H9 (cell line): ENCODE measurements at places on chromosomes 4 and X. TPM values are rescaled to one million over a fixed set of nuclear protein-coding genes. Genes with fewer than 3 reads are reported as not detected.

GRCh38 chr4:124065936-124066335 lies 646.6 kb downstream of the ANKRD50 start:
- H3K36me3 ChIP-seq = peaks cover 11% of the 10 kb centered on the region
- no peaks in the 10 kb centered on the region for H3K27me3 ChIP-seq
- no peaks in the 10 kb centered on the region for H3K4me1 ChIP-seq
- no peak overlapping the region for H3K27ac ChIP-seq

DNA sequence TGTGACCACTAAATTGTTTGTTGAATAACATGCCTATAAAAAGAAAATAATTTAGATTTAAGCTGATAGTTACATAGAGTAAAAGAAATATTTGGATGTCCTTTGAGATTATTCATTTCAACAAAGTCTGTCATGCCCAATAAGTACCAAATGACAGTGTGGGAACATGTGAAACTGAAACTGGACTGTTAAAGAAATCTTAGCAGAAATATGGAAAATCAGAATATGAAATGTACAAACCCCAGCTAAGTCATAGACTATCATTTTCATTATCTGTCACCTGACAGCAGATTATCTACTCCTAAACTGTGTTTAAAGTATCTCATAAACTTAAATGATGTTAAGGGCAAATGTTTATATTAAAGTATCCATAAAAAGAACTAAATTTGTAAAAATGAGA lies 437.8 kb upstream of the FAM241A start:
- no peak overlapping the region for H3K4me3 ChIP-seq
- H3K36me3 ChIP-seq = no peaks in the 10 kb centered on the region
- no peak overlapping the region for H3K27ac ChIP-seq
- H3K27me3 ChIP-seq = no peaks in the 10 kb centered on the region
- no peaks in the 10 kb centered on the region for H3K4me1 ChIP-seq
- no peak for DNase-seq

OPHN1 gene
- total RNA-seq = 1.0 and 1.5 TPM in 2 replicates

XPNPEP2 gene
- 0.11 TPM in 1 of 2 replicates, not detected in the other for total RNA-seq

- DNase-seq = no peak
- H3K27ac ChIP-seq = no peak overlapping the region
- no peaks in the 10 kb centered on the region; the same call in 1 of the 3 replicates for H3K36me3 ChIP-seq
- no peaks in the 10 kb centered on the region for H3K27me3 ChIP-seq
- no peaks in the 10 kb centered on the region; the same call in 1 of the 2 replicates for H3K4me1 ChIP-seq
- H3K4me3 ChIP-seq = no peak overlapping the region
Measured at GRCh38 chrX:30296408-30297254, 12.6 kb downstream of the NR0B1 start.

GRCh38 chrX:10110316-10110935 lies 46.3 kb upstream of the CLCN4 start:
- H3K4me1 ChIP-seq = 0 out of 2 replicates have a peak, but pooled peaks cover 2% of the 10 kb centered on the region
- no peak overlapping the region for H3K27ac ChIP-seq
- peaks cover 29% of the 10 kb centered on the region for H3K36me3 ChIP-seq
- DNase-seq = no peak
- H3K4me3 ChIP-seq = no peak overlapping the region
